ENCODE measurements at places on chromosomes 5 and 9. TPM values are rescaled to one million over a fixed set of nuclear protein-coding genes. Genes with fewer than 3 reads are reported as not detected.

The TMEM215 gene
- polyA plus RNA-seq = 0.14 TPM

The F2RL1 gene
- polyA plus RNA-seq = 41.8 TPM

The ADCY2 gene
- polyA plus RNA-seq = 6.8 TPM

The ZNF474 gene
- 0.76 TPM for polyA plus RNA-seq

The SLC45A2 gene
- 0.47 TPM for polyA plus RNA-seq

The FSTL4 gene
- 0.94 TPM for polyA plus RNA-seq

The SLCO6A1 gene
- polyA plus RNA-seq = 0.11 TPM

The CCNJL gene
- polyA plus RNA-seq = 8.6 TPM

The RHOBTB3 gene
- 86.6 TPM for polyA plus RNA-seq

The MYMK gene
- not detected for polyA plus RNA-seq

The DOCK8 gene
- 12.6 TPM for polyA plus RNA-seq

DNA sequence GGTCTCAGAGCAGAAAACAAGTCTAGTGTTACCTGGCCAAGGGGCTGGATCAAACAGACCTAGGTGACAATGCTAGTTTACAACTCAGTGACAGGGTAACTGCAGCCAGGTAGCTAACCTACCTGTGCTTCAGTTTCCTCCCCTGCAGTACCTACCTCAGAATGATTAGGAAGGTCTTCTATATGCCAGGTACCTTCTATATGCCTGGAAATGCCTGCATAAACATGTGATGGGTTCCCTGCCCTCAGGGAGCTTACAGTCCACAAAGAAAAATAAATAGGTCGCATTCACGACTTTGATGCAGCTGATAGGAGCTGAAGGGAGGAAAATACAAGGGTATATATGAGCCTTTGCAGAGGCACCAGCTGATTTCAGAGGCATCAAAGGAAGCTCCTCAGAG, 16.1 kb downstream of the LHFPL2 start:
- DNase-seq = no peak

GRCh38 chr5:113292462-113292861, 142.3 kb downstream of the TSSK1B start:
- no peak for DNase-seq

DNA sequence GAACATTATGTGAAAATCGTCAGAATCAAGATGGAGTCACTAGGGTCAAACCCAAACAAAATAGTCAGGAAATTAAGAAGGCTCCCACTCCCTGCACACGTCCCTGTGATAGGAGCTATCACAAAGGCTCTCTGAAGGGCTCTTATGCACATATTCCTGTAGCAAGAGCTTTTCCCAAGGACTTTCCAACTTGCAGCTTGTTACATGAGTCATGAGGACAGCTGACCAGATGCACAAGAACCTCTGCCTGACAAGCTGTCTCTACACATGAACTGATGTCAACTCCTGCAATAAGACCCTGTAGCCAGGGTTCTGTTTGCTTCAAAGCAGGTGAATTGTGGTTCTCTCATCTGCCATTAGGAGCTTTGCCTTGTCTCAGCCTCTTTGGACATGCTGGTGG, 122.4 kb downstream of the OLFM1 start:
- no peak for DNase-seq

GRCh38 chr5:35855187-35855586, 1.5 kb upstream of the IL7R start:
- no peak for DNase-seq

DNA sequence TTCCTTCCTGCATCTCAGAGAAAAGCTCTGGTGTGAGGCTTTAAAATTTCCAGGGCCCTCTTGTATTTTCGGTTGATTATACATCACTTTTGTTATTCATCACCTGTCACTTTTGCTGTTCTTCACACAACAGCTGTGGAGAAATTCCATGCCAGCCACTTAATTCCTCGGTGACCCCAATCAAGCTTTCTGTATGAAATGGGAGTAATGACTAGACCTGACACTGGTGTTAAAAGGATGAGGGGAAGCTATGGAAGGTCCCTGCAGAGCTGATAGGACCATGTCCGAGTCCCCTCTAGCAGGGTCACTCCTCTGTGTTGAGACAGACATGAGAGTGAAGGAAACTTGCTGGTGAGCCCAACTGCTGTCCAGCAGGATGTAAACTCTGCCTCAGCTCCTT, 59.7 kb downstream of the GPR21 start:
- no peak for DNase-seq

DNA sequence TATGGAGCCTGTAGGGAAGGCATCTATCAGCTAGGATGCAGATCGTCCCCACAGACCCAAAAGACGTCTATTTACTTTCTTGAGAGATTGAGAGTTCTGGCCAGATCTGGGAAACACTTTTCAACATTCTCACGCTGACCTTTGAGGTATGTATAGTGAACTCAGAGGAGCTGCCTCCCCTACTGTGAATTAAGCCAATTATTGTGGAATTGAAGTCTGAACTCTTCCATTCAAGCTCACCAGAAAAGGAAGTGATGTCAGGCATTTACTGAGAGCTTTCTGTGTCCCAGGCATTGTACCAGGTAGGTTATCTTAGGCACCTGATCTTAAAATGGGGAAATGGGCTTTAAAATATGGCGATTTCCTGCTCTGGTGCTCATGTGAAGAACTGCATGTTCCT, 136.5 kb downstream of the SV2C start:
- DNase-seq = no peak

- DNase-seq = no peak
Observed at GRCh38 chr9:38039090-38039906, 29.7 kb downstream of the SHB start.

DNA sequence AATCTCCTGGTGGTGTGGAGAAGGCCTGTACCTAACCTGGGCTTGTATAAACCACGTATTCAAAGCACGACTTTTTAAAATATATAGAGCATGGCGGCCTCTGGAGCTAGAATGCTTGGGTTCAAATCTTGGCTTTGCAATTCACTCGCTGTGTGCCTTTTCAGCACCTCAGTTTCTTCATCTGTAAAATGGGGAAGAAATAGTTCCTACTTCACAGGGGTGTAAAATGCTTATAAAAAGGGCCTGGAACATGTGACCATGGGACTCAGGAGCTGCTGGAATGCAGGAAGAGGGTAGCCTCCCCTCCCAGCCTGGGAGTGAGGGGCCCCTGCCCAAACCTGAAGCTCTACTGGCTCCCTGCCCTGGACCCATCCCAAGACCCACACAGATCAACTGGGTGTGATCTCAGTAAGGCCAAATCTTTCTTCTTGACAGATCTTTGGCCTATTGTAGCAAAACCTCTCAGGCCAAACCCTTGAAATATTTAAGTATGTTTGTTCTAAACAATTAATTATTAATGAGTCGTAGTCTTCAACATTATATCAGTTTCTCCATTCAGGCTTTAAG, 269.0 kb downstream of the ZSWIM6 start:
- no peak for DNase-seq

GRCh38 chr9:68416936-68417564, 60.6 kb downstream of the PGM5 start:
- DNase-seq = no peak

GRCh38 chr5:177610131-177610769, 10.3 kb downstream of the B4GALT7 start:
- no peak for DNase-seq

- no peak for DNase-seq
Observed at GRCh38 chr5:14702238-14702839, 37.8 kb downstream of the OTULIN start.

GRCh38 chr5:1561402-1561929, 37.7 kb upstream of the LPCAT1 start:
- DNase-seq = no peak

- DNase-seq = no peak
Observed at GRCh38 chr5:3186736-3187405, 408.8 kb upstream of the IRX1 start.

DNA sequence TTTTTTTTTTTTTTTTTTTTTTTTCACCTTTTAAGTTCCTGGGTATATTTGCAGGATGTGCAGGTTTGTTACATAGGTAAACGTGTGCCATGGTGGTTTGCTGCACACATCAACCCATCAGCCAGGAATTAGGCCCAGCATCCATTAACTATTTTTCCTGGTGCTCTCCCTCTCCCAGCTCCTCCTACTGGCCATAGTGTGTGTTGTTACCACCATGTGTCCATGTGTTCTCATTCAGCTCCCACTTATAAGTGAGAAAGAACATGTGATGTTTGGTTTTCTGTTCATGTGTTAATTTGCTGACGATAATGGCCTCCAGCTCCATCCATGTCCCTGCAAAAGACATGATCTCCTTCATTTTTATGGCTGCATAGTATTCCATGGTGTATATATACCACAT, 350.5 kb downstream of the MAN2A1 start:
- DNase-seq = no peak

GRCh38 chr9:34430843-34431437, 27.4 kb downstream of the FAM219A start:
- DNase-seq = peak; percentile 64

DNA sequence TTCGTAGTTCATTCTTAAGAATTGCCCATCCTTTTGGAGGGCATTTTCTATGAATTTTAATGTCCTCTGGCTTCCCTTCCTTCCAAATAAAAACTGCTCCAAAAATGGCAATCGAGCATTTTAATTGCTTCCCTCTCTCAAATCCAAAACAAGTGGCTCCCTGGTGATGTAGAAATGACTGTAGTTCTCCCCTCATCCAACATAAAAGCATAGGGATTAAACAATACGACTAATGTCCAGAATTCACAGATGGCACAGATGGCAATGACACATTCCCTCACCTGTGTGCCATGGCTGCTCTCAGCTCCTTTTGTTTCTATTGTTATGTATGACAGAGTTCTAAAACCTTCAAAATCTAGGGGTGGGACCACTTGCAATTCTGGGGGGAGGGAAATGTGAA, 417.3 kb downstream of the RAB3C start:
- DNase-seq = no peak

DNA sequence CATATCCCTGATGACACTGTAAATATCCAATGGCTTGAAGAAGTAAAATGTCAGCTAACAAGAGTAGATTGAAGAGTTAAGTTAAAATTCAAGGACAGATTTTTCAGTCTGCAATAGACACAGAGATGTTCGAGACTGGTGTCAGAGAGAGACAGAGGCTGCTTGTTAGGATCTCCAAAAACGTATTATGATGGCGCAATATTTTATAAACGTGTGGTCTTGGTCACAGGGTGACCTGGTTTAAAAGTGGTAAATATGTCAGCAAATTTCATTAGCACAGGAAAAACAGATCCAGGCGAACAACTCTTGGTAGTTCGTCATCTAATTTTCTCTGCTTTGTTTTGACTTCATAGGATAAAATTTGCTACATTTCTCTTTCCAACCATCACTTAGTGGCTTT, 317.4 kb downstream of the MCTP1 start:
- no peak for DNase-seq

DNA sequence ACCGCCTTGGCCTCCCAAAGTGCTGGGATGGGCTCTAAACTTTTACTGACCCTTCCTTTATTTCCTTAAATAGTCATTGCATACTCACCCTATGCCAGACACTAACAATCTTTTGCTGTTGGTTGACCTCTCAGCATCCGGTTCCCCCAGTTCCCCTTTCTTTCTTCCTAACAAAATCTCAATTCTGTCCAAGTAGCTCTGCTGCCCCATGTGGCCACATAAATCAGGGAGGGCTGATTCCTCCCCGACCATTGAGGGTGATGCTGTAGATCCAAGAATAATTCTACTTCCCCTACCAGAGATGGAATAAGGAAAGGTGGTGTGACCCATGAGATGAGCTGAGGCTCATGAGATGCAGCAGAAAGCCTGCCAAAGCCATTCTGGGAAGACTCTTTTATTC, 315.3 kb upstream of the MSX2 start:
- no peak for DNase-seq

DNA sequence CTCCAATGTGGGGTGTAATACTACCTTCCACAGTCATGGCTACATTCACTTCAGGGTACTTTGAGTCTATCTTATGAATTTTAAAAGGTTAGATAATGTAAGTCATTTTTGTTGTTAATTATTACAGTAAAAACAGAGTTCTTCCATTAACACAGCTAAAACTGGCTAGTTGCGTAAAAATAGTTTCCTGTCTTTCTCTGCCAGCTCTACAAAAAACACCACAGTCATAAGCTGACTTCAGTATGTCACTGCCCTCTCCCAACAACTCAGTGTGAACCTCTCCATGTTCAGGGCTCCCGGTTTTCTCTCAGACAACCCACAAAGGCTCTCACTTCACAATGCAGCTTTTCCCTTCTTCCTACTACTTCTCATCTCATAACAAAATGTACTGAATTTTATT, 84.8 kb upstream of the ITGA1 start:
- DNase-seq = no peak

DNA sequence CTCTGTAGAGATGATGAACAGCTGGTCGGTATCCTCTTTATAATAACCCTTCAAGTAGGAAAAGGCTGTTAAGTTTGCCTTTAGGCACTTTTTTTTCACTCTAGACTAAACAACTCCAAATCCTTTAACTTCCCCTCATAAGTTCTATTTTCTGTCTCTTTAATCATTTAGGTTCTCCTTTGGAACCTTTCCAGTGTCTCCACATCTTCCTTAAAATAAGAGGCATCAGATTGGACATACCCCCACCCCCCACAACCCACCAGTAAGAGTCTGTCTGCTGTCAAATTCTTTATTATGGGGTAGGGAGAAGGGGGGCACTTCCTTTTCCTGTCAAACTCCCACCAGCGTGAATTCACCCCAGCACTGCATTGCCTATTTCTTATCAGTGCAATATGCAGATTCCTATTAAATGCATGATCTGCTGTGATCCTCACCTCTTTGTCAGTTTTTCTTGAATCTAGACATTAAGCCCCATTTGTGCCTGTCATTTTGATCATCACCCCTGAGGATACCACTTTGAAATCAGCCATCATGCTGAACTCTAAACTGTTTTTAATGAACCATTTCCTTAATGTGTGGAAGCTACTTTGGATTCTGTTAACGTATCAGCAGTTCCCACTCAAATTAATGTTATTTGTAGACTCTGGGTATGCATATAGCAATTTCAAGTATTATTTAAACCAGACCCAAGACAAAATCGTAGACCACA, 212.2 kb downstream of the PDZD2 start:
- DNase-seq = peak; percentile 28

Data from renal cortex interstitium (tissue), 15 donors.